ENCODE measurements at places on chromosomes 12 and 14. TPM values are rescaled to one million over a fixed set of nuclear protein-coding genes. Genes with fewer than 3 reads are reported as not detected.

GRCh38 chr12:67674417-67674816 lies 25.9 kb downstream of the DYRK2 start:
- no peak for DNase-seq

GRCh38 chr14:96461950-96462798 lies 40.0 kb upstream of the PAPOLA start:
- DNase-seq = peak; percentile 26

DNA sequence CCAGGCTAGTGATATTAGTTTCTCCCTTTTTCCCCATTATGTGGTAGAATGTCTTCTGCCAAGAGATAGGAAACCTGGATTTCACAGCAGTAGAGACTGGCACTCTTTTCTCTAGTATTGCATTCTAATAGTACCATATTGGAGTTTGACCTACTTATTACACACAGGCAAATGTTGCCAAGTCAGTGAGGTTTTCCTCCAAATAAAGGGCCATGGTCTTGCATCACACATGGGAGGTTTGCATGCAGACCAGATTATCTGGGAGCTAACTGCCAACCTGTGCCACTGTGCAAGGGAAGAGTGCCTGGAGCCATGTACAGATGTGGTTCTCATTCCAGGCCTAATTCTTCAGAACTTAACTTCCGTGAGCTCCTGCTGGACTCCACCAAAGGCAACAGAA lies 113.3 kb downstream of the ANO6 start:
- DNase-seq = no peak

DNA sequence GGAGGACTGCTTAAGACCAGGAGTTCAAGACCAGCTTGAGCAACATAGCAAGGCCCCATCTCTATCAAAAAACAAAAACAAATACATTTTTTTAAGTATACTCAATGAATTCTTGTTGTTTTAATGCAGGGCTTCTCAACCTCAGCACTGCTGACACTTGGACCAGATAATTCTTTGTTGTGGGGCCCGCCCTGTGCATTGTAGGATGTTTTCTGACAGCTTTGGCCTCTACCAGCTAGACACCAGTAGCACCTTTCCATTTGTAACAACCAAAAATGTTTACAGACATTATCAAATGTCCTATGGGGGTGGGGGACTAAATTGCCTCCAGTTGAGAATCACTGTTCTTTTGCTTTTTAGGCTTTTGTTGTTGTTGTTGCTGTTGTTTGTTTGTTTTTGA lies 128.1 kb upstream of the MDM1 start:
- no peak for DNase-seq

GRCh38 chr14:22509751-22510300 lies 79.2 kb downstream of the DAD1 start:
- no peak for DNase-seq

DNA sequence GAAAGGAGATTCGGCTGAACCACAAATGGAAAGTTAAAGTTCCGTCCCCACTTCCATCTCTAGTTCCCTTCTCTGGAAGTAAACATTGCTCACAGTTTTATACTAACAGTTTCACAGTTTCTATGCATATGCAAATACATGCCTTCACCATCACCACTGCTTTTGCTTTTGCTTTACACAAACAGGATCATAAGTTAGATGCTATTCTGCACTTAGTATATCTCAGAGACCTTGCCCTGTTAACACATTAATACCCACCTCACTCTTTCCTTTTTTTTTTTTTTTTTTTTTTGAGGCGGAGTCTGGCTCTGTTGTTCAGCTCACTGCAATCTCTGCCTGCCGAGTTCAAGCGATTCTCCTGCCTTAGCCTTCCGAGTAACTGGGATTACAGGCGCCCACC lies 890 bp downstream of the TEP1 start:
- DNase-seq = peak; percentile 22

DNA sequence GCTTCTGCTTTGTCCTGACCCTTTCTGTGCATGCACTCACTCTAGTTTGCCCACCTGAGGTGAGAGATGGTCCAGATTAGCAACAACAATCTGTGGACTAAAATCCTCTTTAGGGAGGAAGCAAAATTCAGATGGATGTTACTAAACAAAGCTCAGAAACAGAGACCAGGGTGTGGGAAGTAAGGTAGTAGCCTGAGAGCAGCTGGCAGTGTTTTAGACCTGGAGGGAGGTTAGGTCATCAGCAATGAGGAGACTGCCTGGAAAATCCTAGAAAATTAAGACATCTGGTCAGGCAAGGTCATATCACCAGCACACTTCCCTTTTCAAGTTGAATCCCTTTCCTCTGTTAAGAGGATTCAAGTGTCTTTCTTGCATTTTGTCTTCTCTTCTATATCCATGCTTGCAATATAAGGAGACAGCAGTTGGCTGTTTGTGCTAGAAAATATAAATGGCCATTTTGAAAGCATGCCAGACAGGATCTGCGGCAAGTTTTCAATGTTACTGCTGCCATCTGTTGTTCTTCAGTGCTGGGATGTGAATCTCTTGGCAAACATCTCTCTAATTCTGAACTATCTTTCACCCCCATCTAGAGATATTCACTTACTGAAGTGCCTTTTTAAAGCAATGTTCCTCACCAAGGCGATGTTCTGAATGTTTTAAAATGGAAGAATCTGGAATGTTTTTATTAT lies 266.4 kb downstream of the NAV3 start:
- peak; percentile 89 for DNase-seq

DNA sequence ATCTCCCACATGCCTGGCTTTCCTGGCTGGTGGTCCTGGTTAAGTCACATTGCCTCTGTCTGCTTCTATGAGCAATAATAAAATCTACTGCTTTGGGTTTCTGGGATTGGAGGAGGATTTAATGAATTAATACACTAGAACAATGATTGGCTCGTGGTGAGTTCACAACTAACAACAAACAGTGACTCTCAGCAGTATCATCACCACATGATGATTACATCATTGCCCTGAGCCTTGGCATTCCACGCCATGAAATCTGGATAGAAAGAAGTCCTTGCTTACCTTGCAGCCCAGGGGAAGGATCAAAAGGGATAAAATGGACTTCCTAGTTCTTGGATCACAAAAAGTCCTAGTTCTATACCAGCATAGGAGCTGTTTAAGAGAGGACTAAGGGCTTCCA lies 1069.0 kb downstream of the VRK1 start:
- no peak for DNase-seq

GRCh38 chr14:105028251-105028927 lies 7.5 kb upstream of the CDCA4 start:
- no peak for DNase-seq

DNA sequence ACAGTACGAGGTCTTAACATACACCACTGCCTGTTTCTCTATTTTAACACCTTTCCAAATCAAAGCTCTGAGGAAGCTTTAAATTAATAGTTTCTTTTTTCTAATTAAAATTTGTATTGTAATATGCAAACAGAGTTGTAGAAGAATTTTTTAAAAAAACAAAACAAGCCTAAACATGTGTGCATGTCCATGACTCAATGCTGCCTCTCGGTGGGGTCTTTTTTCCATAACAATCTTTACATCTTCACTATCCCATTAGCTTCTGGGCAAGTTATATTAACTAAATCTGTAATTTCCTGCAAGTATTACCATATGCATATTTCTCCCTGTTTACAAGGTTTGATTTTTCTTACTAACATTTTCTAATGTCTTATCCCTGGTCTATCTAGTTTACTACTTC lies 143.9 kb upstream of the NAV3 start:
- DNase-seq = peak; percentile 29

DNA sequence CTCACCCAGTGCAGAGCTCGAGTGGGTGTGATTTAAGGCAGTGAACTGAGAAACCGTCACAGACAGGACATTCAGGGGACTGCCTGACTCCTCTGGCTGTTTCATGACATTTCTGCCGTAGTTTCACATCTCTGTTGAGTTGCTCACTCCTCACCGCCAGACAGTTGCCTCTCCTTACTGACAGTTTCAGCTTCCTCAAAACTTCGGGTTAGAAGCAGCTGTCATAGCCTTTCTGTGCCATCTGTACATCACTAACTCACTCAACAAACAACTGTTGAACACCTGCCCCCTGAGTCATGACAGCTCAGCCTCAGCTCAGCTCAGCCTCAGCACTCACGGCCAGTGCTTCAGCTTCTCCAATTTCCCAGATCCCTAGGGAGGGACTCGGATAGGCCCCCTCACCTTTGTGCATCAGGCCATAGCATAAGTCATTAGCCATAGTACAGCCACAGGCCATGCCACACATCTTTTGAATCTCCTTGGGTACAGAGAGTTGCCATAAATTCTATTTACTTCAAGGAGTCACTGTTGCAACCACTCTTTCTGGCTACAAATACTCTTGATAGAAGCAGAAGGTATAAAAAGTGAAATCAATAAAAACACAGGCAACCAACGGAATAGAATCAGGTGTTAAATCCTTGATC lies 6.2 kb upstream of the SLC15A4 start:
- DNase-seq = no peak

- DNase-seq = no peak
Measured at GRCh38 chr14:31127690-31128089, 79.9 kb downstream of the HECTD1 start.

- no peak for DNase-seq
Measured at GRCh38 chr12:105487963-105488362, 157.5 kb downstream of the C12orf75 start.

The KCNC2 gene
- total RNA-seq = 4.1 TPM

The NAA25 gene
- 22.9 TPM for total RNA-seq

The CRACR2A gene
- total RNA-seq = 39.0 TPM

The TRPV4 gene
- 0.48 TPM for total RNA-seq

The AKAP3 gene
- 5.1 TPM for total RNA-seq

The GPRC5A gene
- 42.1 TPM for total RNA-seq

The PHLDA1 gene
- 7.5 TPM for total RNA-seq

The GLIPR1L1 gene
- total RNA-seq = not detected

The HOXC5 gene
- total RNA-seq = 1.2 TPM

The ITGB7 gene
- total RNA-seq = not detected

The CCDC38 gene
- 20.9 TPM for total RNA-seq

The RNFT2 gene
- 0.48 TPM for total RNA-seq

Data from umbilical cord (tissue), 2 donors.